Spinal cord (tissue), 10 donors: ENCODE measurements at places on chromosomes 3 and 15. TPM values are rescaled to one million over a fixed set of nuclear protein-coding genes. Genes with fewer than 3 reads are reported as not detected.

Gene ATP11B
- total RNA-seq = 62.1 TPM

DNA sequence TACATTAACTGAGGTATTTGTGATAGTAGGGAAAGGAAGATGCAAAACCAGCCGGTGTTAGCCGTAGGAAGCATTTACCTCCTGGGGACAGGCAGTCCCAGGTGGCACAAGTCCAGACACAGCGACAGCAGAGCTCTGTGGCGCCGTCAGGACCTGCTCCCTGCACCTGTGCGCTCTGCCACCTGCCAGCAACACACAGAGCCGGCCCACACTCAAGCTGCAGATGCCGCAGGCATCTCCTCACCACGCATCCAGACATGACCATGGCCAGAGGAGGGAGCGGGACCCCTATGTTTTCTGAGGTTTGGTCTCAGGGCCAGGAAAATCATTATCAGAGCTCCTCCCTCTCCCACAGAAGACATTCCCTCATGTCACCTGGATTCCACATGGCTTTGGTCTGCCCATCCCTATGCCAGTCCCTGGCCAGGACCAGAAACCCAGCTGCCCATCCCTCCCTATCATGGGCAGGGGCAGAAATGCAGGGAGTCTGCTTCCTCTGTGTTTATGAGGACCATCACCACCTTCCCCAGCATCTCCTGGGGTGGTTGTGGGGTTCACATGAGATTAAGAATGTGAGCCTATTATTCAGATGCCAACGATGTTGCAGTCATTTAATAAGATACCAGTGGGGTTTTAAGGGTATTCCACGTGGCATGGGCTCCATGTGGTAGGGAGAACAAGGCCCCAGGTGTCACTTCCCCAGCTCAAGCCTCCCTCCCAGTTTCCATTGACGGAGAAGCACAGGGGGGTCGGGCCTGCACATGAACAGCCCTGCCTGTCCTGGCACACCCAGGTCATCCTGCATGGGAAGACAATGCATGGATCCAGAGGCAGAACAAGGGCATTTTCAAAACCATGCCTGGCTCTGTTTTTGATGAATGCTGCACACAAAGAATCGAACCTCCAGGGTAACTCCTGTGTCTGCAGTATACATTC lies 251.1 kb downstream of the OCA2 start:
- no peak for DNase-seq

DNA sequence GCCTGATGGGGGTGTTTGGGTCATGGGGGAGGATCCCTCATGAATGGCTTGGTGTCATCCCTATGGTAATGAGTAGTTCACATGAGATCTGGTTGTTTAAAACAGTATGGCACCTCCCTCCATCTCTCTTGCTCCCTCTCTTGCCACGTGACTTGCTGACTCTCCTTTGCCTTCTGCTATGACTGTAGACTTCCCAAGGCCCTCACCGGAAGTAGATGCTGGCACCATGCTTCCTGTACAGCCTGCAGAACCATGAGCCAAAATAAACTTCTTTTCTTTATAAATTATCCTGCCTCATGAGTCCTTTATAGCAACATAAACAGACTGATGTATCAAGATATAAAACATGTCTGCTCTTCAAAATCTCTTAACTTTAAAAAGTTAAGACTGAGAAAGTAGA lies 96.1 kb downstream of the TFDP2 start:
- DNase-seq = no peak

- no peak for DNase-seq
Observed at GRCh38 chr3:195762611-195763010, 41.8 kb downstream of the MUC20 start.

Gene FILIP1L
- total RNA-seq = 8.4 TPM

GRCh38 chr3:181943285-181943684 lies 231.6 kb downstream of the SOX2 start:
- DNase-seq = no peak

Gene PTH1R
- 7.8 TPM for total RNA-seq

GRCh38 chr3:181066143-181067087 lies 76.9 kb upstream of the DNAJC19 start:
- DNase-seq = no peak

Gene EDC3
- total RNA-seq = 13.8 TPM

Gene TCF12
- total RNA-seq = 183 TPM

DNA sequence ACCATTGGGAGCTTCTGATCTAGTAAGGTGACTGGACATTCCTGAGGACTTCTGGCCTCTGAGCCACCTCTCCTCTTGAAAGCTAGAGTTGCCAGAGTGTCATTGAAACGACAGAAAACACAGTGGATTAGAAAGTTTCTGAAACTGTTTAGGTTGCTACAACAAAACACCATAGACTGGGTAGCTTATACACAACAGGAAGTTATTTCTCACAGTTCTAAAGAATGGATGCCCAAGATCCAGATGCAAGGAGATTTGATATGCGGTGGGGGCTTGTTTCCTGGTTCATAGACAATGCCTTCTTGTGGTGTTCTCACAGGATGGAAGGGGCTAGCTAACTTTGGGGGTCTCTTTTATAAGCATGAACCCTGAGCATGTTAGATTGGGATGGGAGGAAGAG lies 43.3 kb upstream of the ZNF385D start:
- DNase-seq = no peak

GRCh38 chr15:95664450-95664849 lies 666.0 kb upstream of the NR2F2 start:
- no peak for DNase-seq

- no peak for DNase-seq
Observed at GRCh38 chr3:46889381-46890110, 12.0 kb downstream of the PTH1R start.

DNA sequence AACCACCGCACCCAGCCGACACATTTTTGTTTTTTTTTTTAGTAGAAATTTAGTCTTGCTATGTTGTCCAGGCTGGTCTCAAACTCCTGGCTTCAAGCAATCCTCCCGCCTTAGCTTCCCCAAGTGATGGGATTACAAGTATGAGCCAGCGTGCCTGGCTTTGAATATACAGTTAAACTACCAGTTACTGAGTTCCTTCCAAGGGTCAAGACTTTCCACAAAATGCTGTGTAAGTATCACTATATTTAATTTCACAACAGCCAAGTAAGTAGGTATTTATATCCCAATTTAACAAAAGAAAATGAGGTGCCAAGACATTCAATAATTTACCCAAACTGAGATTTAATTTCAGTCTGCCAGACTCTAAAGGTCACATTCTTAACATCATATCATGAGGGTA lies 181.3 kb upstream of the TMC3 start:
- DNase-seq = no peak

Gene A4GNT
- not detected for total RNA-seq

Gene OR5K2
- total RNA-seq = not detected

DNA sequence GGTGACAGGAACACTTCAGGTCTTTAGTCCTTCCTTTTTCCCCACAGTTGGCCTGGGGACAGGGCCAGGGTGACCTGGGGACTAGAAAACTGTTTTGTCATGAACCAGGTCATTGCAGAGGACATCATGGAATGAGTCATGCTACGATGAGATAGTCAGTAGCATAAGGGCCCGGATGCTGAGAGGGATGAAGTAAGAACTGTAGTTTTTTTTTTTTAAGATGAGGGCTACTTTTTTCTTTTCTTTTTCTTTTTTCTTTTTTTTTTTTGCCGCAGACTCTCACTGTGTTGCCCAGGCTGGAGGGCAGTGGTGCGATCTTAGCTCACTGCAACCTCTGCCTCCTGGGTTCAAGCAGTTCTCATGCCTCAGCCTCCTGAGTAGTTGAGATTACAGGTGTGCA lies 8.0 kb downstream of the MAP2K5 start:
- no peak for DNase-seq

DNA sequence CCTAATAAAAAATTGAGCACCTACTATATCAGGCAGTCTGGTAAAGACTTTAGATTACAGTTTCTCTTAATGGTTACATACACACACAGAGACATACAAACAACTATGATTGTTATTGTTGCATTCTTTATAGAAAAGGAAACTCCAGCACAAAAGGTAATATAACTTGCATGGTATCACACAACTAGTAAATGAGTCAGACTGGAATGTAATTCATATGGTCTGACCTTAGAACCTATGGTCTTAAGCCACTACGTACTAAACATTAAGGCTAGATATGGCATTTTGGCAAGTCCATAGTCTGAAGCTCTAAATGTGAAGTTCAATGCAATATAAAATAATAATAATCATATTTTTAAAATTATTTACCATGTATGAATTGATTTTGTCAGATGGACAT lies 380.6 kb downstream of the LSAMP start:
- DNase-seq = no peak

DNA sequence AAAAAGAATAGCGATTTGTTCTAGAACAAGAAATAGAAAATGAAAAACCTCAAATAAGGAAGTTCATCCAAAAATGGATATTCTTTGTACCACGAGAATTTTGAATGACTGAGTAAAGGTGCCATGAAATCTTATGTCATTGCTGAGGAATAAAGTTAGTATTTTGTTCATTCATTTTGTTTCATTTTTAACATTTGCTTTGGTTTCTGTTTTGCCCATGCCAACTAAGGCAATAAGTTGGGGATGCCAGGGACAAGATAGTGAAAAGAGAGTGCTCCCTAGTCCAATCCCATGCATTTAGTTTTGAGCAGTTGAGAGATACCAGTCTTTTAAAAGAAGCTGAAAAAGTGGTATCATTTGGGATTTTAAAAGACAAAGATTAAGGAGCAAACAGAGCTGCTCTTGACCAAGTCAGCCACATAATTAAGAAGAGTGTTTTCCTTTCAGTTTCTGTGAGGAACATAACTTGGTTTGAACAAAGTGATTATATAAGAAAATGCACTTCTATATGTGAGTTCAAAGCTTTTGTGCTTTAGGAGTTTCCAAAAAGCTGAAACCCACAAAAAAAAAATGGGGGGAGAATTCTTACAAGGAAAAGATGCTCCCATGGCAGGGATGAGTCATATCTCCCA lies 201.4 kb downstream of the PLOD2 start:
- no peak for DNase-seq

GRCh38 chr3:196140224-196140623 lies 58.3 kb upstream of the TFRC start:
- DNase-seq = no peak

Gene CHL1
- total RNA-seq = 110 TPM

Gene SMAD6
- total RNA-seq = 22.0 TPM

DNA sequence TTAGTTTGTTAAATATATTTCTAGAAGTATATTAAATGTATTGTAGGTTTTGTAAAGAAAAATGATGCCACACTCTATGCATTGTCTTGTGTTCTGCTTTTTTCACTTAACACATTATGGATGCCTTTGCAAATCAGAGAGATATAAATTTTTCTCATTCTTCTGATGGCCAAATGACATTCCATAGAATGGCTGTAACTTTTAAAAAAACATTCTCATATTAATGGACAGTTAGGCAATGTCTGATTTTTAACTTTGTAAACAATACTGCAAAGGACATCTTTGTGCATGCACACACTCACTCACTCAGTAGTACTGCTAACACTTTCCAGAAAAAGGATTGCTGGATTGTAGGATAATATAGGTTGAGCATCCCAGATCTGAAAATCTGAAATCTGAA lies 195.9 kb downstream of the ITPR1 start:
- no peak for DNase-seq

DNA sequence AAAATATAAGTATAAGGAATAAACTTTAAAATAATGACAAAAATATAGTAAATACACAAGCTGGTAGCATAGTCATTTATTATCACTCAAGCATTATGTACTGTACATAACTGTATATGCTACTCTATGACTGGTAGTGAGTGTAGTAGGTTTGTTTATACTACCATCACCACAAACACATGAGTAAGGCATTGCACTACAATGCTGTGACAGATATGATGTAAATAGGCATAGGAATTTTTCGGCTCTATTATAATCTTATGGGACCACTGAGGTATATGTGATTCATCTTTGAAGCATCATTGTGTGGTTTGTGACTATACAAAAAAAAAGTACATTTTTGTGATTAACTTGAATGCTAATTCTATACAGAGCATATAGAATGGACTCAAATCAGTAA lies 35.3 kb upstream of the FBN1 start:
- no peak for DNase-seq

GRCh38 chr3:127013758-127014535 lies 31.0 kb downstream of the PLXNA1 start:
- no peak for DNase-seq

GRCh38 chr3:21481991-21482390 lies 269.0 kb downstream of the ZNF385D start:
- DNase-seq = no peak

GRCh38 chr3:12445523-12446240 lies 38.6 kb upstream of the TSEN2 start:
- DNase-seq = no peak

DNA sequence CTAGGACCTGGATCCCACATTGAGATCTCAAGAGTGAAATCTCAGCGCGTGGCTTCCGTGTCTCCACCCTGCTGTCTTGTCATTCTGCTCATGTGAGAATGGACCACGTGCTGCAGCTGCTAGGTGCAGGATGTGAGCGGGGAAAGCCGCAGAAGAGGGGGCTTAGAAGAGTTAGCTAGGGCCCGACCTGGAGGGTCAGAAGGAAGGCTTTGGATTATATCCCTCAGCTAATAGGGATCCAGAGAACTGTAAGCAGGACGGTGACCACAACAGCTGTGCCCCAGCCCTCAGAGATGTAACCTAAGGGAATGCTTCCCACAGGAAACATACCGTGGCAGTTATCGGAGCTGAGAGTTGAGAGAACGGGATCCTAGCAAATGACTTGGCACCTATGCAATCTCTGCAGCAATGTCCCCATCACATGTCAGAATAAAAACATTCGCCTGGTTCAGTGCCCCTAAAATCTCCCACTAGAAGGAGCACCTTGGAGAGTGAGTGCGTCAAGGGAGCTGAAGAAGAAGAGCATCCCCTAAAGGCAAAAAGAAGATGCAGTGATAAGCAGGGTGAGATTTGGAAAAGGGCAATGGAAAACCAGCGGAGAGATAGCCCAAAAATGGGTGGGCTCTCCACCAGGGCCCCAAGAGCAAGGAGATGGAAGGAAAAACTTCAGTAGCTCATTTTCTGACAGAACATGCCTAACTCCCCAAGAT lies 76.9 kb upstream of the ST8SIA2 start:
- no peak for DNase-seq
